ENCODE measurements at places on chromosomes 16 and 17.

- DNase-seq, result no peak
- no peaks in the 10 kb centered on the region for H3K36me3 ChIP-seq
- peaks cover 5% of the 10 kb centered on the region for H3K27me3 ChIP-seq
- peaks cover 12% of the 10 kb centered on the region for H3K4me1 ChIP-seq
Measured at GRCh38 chr16:31410082-31410481, 16.9 kb downstream of the ITGAD start.

DNA sequence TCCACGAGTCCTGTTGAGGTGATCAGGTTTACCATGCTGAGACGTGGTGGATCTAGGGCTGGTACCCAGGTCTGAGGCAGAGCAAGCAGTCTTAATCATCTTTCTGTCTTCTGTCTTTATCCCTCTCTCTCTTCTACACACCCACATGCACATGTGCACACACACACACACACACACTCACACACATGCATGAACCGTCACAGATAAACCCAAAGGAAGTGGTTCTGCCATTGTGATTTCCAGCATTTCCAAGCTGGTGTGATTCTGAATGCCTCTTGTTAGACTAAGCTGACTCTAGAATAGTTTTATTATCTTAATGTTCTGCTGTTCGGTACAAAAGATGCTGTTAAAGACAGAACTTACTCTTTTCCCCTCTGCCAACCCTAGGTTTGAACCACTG lies 411.8 kb upstream of the SALL1 start:
- no peak overlapping the region for H3K4me3 ChIP-seq
- H3K4me1 ChIP-seq, result no peaks in the 10 kb centered on the region
- no peaks in the 10 kb centered on the region for H3K27me3 ChIP-seq

DNA sequence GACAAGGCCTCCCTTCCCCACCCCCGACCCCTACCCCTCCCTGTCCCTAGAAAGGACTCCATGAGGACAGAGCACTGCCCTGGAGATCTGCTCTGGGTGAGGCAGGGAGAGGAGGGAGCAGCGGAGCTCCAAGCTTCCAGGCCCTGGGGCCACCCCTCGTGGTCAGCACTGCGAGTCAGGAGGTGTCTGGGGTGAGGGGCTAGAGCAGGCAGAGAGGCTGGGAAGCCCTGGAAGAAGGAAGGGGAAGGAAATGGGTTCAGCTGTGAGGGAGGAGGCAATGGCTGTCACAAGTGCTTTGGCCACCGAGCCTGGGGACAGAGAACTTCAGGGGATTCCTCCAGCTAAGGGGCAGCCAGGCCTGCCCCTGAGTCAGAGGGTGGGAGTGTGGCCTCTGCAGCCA lies 28.2 kb upstream of the DNAI2 start:
- H3K4me3 ChIP-seq, result no peak overlapping the region
- peaks cover 2% of the 10 kb centered on the region for H3K36me3 ChIP-seq
- no peak for DNase-seq

DNA sequence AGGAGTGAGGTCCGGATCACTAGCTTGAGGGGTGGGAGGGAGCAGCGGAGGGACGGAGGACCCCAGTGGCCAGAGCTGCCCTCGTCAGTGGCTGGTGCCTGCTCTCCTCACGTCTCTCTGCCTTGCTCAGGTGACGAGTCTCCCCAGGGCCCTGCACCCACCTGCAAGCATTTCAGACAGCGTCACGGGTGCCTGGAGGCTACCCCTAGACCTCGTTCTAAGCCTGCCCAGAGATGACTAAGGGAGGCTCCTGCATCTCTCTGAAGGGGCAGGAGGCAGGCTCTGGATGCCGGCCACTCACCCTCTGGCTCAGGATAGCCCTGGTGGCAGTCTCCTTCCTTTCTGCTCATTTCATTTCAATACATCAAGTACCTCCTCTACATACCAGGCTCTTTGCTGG lies 68.8 kb downstream of the MRC2 start:
- no peak overlapping the region for H3K27ac ChIP-seq
- no peak overlapping the region for H3K4me3 ChIP-seq
- DNase-seq, result no peak
- peaks cover 7% of the 10 kb centered on the region for H3K27me3 ChIP-seq
- no peaks in the 10 kb centered on the region for H3K36me3 ChIP-seq

DNA sequence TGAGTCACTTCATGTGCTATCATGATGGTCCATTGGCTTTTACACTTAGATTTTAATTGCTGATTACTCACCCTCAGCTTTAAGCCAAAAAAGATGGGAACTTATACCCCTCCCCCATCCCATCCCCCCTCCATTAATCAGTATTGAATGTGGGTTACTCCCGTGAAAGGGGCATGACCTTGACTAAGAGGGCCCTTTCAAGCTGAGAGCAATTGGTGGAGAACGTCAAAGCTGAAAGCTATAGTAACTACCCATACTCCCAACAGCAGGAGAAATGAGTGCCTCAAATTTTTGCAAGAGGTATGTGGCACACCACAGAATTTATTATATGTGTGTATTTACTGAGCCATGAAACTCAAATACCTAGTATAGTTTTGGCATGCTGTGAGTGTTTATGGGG lies 99.7 kb upstream of the CDH8 start:
- H3K27ac ChIP-seq, result no peak overlapping the region
- H3K36me3 ChIP-seq, result no peaks in the 10 kb centered on the region
- no peak overlapping the region for H3K4me3 ChIP-seq
- no peaks in the 10 kb centered on the region for H3K4me1 ChIP-seq
- H3K27me3 ChIP-seq, result no peaks in the 10 kb centered on the region

- H3K36me3 ChIP-seq, result no peaks in the 10 kb centered on the region
- no peak overlapping the region for H3K27ac ChIP-seq
- H3K4me1 ChIP-seq, result peaks cover 17% of the 10 kb centered on the region
- H3K4me3 ChIP-seq, result no peak overlapping the region
Measured at GRCh38 chr16:67988675-67989074, 8.4 kb upstream of the DPEP3 start.

DNA sequence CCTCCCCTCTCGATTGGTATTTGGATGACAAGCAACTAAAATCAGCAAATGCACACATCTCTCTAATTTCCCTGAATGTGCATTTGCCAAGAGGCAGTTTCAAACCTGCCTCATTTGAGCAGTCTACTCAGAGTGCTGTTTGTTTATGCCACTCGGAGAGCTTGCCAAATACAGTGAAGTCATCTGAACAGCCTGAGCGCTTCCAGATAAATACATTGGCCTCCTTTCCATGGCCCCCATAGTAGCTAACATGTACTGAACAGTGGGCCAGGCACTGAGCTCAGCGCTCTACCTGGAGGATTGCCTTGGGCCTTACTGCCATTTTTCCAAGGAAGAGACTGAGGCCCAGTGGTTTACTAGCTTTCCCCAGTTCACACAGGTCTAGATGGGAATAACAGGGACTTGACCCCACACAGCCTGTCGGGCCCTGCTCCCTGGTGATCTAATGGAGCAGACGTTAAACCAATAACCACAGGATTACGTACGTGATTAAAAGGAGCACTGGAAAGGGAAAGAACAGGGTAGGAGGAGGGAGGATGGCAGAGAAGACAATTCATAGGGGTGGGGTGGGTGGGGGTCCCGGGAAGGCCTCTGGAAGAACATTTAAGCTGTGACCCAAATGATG lies 18.7 kb upstream of the ANKRD40CL start:
- no peaks in the 10 kb centered on the region for H3K36me3 ChIP-seq
- no peak overlapping the region for H3K27ac ChIP-seq
- H3K4me1 ChIP-seq, result peaks cover 3% of the 10 kb centered on the region
- H3K27me3 ChIP-seq, result peaks cover 20% of the 10 kb centered on the region

GRCh38 chr17:83148317-83149028 lies 69.1 kb downstream of the METRNL start:
- DNase-seq, result peak; percentile 50
- peaks cover 16% of the 10 kb centered on the region for H3K4me1 ChIP-seq
- peaks cover 3% of the 10 kb centered on the region for H3K27me3 ChIP-seq
- no peaks in the 10 kb centered on the region for H3K36me3 ChIP-seq

DNA sequence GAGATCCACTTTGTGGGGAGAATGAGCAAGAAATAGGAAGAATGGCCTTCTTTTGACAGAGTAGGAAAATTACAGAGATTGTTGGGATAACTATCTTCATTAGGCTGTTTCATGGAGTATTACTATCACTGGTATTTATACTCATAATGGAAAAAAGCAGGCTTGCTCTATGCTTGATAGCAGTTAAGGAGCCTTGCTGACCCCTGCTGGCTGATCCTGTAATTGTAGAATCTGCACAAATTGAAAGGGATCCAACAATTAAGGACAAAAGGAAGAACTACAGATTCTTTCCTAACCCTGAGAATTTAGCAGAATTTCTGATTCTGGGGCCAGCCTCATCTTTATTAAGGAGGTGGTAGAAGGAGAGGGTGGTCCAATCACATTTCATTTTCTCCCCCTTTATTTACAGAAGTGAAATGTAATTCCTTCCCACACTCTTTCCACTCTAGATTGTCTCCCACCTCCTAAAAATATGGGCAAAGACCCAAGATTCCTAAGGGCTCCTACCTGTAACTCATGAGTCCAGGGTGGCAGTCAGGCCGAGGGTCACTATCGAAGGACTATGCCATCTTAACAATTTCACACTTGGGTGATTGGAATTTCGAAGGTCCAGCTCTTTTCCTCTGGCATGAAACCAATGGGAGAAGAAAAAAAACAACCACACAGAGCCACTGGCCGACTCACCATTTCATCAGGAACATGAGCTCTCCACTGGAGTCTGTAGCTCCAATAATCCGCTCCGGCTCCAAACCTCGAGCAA lies 26.3 kb downstream of the NFE2L1 start:
- H3K27ac ChIP-seq, result no peak overlapping the region
- peak; percentile 93 for DNase-seq
- peaks cover 3% of the 10 kb centered on the region for H3K4me1 ChIP-seq
- no peaks in the 10 kb centered on the region for H3K27me3 ChIP-seq
- peaks cover 33% of the 10 kb centered on the region for H3K36me3 ChIP-seq

- H3K27ac ChIP-seq, result no peak overlapping the region
- no peaks in the 10 kb centered on the region for H3K4me1 ChIP-seq
- no peak overlapping the region for H3K4me3 ChIP-seq
- H3K36me3 ChIP-seq, result no peaks in the 10 kb centered on the region
Measured at GRCh38 chr17:10162096-10162495, 36.3 kb downstream of the GAS7 start.

GRCh38 chr17:76868176-76868668 lies at the start of gene MGAT5B:
Gene MGAT5B (plus strand): TSS chr17:76868404. CDS start chr17:76869030, 626 bp downstream.
- peak within 1 kb of the TSS; percentile 74 for H3K4me3 ChIP-seq
- no peak within 1 kb of the TSS for H3K27ac ChIP-seq
- peaks cover 12% of the 10 kb centered on the region for H3K4me1 ChIP-seq
- no peaks in the 10 kb centered on the region for H3K36me3 ChIP-seq

DNA sequence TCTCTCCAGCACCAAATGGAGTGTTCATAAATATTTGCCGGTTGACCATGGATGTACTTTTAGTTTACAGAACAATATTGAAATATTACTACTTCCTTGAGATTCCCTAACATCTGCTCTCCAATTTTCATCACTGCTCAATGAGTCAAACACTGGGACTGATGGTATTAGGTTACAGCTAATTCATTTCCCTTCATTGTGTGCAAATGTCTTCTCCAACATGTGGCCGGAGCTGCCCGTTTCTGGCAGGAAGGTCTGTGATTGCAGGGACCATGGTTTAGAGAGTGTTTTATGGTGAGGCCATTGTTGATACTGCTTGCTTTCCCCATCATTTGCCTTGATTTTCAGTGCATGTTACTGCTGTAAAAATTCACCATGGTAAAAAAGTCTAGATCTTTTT lies 209.3 kb downstream of the HS3ST3B1 start:
- no peak overlapping the region for H3K4me3 ChIP-seq
- H3K4me1 ChIP-seq, result no peaks in the 10 kb centered on the region
- no peak for DNase-seq

DNA sequence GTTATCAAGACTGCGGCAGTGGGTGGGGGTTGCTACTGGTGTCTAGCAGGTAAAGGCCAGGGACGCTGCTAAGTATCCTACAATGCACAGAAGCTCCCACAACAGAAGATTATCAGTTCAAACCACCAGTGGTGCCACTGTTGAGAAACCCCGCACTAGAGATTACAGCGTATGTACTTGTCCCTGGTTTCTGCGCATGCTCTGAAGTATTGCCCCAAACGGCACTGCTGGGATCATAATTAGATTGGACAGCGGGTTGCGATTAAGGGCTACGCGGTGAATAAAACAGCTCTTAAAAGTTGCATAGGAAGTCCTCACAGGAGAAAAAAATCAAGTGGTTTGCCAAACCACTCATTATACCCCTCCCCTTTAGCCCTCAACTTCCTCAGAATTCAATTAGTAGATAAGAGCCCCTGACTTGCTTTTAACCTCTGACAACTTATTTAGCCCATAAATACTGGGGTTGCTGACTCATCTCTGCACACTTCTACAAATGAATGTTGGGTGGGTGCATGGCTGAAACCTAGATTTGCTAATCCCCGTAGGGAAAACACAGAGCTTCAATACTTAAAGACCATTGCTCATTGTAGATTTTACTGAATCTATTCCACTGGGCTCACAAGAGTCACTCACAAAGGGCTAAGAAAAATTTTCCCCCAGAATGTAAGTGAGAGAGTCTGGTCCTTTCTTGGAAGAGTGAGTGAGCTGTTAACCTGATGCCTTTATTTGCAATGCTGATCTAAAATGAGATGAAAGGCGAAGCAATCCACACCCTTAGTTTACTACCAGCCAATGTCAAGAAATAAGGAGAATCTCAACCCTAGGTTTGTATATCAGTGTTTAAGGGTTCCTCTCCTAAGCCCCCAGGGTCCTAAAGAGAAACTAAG lies 91.8 kb downstream of the RGS9 start:
- H3K4me3 ChIP-seq, result peak overlapping the region; percentile 68
- peaks cover 24% of the 10 kb centered on the region for H3K27me3 ChIP-seq
- H3K4me1 ChIP-seq, result peaks cover 30% of the 10 kb centered on the region
- H3K36me3 ChIP-seq, result no peaks in the 10 kb centered on the region
- H3K27ac ChIP-seq, result peak overlapping the region; percentile 93

GRCh38 chr16:77564791-77565390 lies 130.1 kb upstream of the ADAMTS18 start:
- no peak for DNase-seq
- H3K27ac ChIP-seq, result no peak overlapping the region
- H3K36me3 ChIP-seq, result no peaks in the 10 kb centered on the region
- H3K27me3 ChIP-seq, result no peaks in the 10 kb centered on the region
- H3K4me3 ChIP-seq, result no peak overlapping the region

DNA sequence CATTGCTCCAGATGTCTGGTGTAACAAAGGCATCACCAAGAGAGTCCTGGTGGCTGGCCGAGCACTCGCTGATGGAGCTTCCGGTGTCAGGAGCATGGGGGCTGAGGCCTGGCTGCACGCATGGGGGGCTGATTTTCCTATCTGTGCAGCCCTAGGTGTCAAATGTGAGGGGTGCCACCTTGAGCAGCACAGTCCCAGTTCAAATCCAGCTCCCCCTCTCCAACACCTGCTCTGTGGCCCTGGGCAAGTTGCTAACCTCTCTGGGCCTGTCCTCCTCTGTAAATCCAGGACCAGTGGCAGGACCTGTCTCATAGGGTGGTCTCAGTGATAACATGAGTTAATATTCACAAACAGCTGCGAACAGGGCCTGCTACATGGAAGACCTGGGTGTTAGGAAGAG lies 12.9 kb downstream of the ENPP7 start:
- no peak overlapping the region for H3K27ac ChIP-seq
- peaks cover 41% of the 10 kb centered on the region for H3K27me3 ChIP-seq
- DNase-seq, result no peak
- no peaks in the 10 kb centered on the region for H3K36me3 ChIP-seq
- no peak overlapping the region for H3K4me3 ChIP-seq

DNA sequence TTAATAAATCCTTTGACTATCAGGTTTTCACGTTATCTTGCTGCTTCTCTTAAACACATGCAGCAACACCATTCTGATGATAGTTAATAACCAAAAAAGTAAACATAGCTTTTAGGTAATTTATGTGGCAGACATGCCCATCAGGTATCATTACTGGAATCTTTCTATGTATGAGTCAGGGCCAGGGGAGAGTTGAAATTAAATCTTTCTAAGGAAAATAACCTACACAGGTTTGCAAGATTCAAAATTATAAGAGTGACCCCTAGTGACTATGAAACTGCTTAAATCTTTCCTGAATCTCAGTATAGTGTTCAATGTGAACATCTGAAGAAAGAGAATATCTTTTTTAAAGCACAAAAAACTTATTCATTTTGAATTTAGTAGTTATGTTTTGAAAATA lies 666.6 kb downstream of the CDH11 start:
- H3K36me3 ChIP-seq, result no peaks in the 10 kb centered on the region
- H3K27ac ChIP-seq, result no peak overlapping the region
- DNase-seq, result no peak
- H3K4me3 ChIP-seq, result no peak overlapping the region
